A549 (cell line): ENCODE measurements at places on chromosomes 5 and 9. TPM values are rescaled to one million over a fixed set of nuclear protein-coding genes. Genes with fewer than 3 reads are reported as not detected.

- no peak for DNase-seq
Measured at GRCh38 chr5:6827526-6828219, 114.4 kb downstream of the TENT4A start.

DNA sequence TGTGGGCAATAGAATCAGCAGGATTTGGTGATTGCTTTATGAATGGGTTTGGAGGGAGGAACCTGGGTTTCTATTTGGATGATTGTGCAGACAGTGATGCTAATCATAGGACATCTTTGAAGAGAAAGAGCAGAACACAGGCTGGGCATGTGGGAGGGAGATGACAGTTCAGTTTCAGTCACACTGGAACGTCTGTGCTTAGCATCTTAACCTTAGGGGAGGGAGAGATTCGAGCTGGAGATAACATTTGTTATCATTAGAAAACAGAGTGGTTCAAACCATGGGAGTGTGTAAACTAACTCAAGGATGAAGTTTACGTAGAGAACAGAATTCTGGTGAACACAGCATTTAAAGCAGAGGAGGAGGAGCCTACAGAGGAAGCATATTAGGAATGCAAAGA lies 138.6 kb upstream of the PPP2R2B start:
- DNase-seq = no peak

GRCh38 chr9:8364026-8364752 lies 564.6 kb upstream of the DMAC1 start:
- DNase-seq = no peak

DNA sequence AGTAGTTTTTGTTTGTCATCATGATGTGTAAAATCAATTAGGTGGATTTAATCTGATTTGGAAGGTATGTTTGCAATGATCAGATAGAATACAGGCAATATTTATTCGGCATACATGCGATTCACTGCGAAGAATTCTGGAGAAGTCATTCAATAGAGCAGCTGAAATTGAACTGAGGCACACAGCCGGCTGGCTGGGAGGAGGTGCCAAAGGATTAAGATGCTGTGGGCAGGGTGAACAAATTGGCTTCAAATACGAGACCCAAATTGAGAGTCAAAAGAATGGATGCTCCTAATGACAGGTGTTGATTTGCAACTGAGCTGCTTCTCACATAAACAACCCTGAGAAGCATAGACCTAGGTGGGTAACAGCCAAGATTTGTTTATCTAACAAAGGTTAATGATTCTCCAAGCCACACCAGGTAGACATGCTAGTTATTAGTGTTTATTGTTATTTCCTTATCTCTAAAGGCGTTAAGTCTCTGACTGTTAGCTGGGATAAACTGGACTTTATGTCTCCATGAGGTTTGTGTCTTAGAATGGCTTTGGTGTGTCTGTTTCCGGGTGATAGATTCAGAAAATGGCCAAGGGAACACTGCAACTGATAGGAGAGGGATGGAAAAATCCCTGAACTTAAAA lies 55.3 kb upstream of the CLINT1 start:
- DNase-seq = no peak

GRCh38 chr5:118918232-118918631 lies 70.1 kb downstream of the DTWD2 start:
- no peak for DNase-seq

DNA sequence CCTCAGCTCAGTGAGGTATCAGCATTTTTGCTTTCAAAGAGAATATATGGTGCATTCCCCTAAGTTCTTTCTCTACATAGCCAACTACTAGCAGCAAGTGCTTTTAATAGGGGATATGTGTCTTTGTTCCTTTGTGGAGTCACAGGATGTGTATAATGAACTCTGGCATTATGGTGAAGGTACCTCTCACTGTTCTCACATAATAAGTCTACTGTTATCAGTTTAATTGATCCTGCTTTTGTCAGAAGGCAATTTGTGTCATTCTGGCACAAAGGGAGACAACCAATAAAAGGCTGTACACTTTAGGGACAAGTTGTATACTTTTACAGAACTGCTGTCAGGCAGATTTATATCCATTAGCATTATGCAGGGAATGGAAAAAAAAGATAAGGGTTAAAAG lies 531.4 kb upstream of the RIOK2 start:
- DNase-seq = no peak

GRCh38 chr9:125908136-125908535 lies 161.0 kb downstream of the PBX3 start:
- no peak for DNase-seq

- no peak for DNase-seq
Measured at GRCh38 chr9:90861826-90862740, 60.5 kb downstream of the SYK start.

DNA sequence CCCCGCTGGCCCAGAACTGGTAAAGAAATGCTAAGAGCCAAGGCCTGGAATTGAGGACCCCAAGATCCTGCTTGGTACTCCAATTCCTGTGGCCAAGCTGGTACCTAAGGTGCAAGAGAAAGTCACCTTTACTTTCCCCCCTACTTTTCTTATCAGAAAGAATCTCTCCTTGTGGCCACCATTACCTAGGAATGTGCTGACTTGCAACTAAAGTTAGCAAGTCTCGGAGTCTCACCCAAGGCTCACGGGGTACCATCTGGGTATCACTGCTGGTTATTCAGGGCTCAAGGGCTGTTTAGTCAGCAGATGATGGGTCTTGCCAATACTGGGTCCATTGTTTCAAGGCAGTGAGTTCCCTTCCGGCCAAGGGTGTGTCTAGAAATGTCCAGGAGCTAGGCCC lies 270.2 kb downstream of the KDM4C start:
- no peak for DNase-seq

GRCh38 chr9:71895117-71895516 lies 15.9 kb downstream of the ABHD17B start:
- DNase-seq = no peak

DNA sequence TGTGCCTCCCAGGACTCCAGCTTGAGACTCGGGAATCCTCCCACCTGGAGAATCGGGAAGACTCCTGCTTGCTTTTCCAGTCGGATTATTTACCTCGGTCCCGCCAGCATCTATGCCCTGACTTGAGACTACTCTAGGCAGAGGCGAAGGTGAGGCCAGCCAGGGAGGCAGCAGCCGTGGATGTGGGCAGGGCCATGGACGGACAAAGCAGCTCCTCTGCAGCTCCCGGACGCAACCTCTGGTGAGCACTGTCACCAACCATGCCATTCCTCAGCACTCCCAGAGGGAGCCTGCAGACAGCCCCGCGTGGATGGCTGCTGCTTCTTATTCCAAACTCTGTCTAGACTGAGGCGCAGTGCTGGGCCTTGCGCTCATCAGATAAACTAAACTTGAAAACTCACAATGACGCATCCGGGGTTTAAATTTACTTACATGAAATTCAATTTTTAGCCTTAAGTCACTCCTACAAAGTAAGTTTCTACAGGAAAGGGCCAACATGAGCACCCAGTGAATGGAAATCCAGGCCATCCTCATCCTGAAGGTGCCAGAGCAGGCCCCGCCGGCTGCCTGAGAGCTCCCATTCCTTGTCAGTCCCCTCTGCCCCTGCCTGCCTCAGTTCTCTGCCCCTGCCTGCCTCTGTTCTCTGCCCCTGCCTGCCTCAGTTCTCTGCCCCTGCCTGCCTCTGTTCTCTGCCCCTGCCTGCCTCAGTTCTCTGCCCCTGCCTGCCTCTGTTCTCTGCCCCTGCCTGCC lies 17.8 kb downstream of the MED10 start:
- DNase-seq = no peak

DNA sequence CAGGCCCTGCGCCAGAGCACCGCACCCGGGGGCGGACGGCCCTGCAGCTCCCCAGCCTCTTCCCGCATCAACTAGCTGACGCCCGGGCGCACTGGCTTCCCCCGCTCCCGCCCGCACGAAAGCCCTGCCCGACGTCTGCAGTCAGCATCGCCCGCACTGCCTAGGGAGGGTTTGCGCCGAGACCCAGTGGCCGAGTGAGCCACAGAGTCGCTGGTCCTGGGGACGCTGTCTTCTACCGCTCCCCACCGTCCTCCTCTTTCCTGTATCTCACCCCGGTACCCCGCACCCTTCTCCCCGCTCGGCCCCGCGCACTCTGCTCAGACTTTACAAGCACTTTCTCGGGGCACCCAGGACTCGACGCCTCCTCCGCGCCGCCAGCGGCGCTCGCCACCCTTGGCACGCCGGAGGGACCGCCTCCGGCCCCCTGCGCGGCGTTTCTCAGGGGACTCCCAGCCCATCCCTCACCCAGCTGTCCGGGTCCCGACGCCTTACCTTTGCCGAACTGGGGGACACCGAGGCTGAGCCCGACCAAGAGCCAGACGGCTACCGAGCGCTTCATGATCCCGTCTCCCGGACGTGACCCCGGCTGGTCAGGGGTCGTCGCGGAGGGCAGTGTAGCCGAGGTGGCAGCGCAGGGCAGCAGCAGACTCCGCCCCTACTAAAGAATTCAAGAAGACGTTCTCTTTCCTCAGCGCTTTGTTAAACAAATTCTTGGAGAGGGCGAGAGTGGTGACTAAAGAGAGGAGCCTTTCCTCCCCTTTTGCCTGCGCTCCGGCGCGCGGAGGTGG lies 670 bp downstream of the EDIL3 start:
- DNase-seq = no peak

DNA sequence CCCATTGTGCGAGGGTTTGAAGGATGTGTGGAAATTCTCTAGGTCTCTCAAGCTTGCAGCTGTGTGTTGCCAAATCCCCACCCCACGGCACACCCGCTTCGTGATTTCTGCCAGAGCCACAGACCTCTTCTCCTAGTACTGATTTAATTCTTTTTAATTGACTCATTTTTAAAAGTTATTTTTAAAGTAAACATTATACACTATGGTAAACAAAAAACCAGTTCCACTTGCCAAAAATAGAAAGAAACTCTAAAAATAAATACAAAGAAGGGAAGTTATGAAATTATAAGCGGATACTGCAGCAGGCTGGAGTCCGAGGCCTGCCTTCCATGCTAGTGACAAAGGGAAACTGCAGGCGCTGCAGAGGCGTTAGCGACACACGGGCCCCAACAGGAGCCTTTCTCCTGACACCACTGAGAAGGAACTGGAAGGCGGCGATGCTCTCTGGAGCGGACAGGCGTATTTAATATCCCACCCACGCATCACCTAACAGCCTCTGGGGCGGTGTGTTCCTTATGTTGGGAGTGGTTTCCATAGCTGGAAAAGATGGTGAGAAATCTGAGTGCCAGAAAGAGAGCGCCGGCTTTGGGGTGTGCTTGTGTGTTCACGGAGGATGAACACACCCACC lies 122.5 kb downstream of the COL23A1 start:
- no peak for DNase-seq

- no peak for DNase-seq
Measured at GRCh38 chr9:72305707-72306106, 59.3 kb downstream of the ZFAND5 start.

- DNase-seq = no peak
Measured at GRCh38 chr5:141649972-141650371, 1.2 kb downstream of the FCHSD1 start.

DNA sequence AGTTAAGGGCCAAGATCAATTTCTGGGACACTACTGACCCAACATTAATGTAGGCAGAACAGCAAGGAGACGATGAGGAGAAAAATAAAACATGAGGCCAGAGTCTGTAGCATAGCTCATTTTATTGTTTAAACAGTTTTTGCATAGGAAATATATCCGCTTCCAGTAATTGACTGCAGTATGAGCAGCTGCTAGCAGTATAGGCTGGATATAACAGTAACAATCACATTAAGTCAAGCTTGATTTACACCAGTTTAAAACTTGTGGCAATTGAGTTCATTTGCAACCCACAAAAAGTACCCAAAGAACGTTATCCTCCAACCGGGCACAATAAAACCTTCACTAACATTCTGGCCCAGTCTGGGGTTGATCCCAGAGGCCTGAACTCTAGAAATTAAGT lies 232.2 kb downstream of the NFIB start:
- DNase-seq = no peak

The FOXD4 gene
- 0.45 to 0.50 TPM (median 0.49 TPM) in 3 replicates for polyA plus RNA-seq

The LCN9 gene
- not detected in 3 replicates for polyA plus RNA-seq

The ENTPD8 gene
- 0.21 to 0.41 TPM (median 0.36 TPM) in 3 replicates for polyA plus RNA-seq

The HTR1A gene
- not detected in 3 replicates for polyA plus RNA-seq

The PCDHA1 gene
- 0.12 to 0.18 TPM (median 0.13 TPM) in 3 replicates for polyA plus RNA-seq

The TXNDC8 gene
- polyA plus RNA-seq = not detected in 3 replicates

The GRM6 gene
- polyA plus RNA-seq = not detected in 3 replicates
